Activated effector memory CD4-positive, alpha-beta T cell treated with Interleukin-2 at 50 U/mL for 16 hours (primary cell): ENCODE measurements at places on chromosomes 1 and 21.

DNA sequence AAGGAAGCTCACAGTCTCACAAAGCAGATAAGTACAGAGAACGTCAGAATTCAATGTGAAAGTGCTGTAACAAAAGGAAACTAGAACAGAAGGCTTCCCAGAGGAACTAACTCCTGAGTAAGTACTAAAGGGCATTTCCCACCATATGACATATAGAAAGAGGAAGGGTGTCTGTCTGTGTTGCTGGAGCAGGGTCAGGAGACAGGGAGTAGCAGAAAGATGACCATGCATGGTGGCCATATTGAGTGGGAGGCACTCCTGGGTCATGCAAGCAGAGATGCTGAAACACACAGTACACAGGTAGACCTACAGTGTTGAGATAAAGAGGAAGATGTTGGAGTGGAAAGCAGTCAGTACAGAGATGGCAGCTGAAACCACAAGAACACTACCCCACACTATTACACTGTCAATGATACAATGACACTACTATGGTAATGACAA, 47.3 kb downstream of the SLC25A24 start:
- no peak for DNase-seq

GRCh38 chr1:7250597-7251453, 465.6 kb downstream of the CAMTA1 start:
- DNase-seq = no peak

DNA sequence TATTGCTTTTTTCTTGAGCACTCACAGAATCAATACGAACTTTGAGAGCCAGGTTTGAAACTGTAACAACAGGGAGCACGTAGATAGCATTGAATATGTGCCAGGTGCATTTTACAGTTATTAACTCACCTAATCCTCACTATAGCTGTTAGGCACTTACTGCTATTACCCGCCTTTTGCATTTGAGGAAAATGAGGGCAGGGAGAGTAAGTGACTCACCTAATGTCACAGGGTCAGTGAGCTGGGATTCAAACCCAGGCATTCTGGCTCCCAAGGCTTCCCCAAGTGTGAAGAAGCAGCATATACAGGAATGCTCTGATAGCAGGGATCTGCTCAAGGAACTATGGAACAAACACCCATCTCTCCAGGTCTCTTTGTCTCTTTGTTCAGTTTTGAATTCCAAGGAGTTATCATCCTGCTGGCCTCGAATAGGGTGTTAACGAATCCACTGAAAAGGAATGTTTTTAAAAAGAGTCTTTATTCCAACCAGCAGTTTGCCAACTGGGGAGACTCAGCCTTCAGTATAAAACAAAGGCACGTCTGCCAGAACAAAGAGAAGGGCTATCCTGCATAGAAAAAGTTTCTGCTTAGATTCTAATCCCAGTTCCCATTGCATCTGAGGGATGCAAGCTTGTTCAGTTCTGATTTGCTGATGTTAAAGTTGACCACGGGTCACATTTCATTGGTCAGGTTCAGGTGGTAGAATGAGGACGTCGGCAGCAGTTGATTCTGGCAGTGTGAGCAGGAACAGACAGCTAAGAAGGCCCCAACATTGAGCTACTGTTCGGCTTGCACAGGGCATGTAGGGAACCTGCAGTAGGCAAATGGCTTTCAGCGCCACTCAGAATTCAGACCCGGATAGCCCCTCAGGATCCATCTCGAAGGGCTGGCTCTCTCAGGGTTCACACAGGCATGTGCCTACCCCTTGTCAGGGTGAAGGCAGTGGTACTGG, 22.1 kb downstream of the TRIM67 start:
- no peak for DNase-seq

DNA sequence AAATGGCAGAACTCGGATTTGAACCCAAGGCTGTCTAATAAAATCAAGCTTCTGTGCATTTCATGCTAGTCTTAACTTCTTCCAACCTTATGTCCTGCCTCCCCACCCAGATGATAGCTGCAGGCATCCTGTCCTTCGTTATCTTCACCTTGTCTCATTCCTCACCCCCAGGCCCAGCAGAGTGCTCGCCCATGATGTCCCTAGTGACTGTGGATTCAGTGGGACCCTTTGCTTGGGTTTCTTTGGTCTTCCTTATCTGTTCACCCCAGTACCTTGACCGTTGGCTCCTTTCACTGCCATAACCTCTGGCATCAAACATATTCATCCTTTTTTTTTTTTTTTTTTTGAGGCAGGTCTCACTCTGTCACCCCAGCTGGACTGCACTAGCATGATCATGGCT, 5.6 kb upstream of the BSDC1 start:
- DNase-seq = no peak

DNA sequence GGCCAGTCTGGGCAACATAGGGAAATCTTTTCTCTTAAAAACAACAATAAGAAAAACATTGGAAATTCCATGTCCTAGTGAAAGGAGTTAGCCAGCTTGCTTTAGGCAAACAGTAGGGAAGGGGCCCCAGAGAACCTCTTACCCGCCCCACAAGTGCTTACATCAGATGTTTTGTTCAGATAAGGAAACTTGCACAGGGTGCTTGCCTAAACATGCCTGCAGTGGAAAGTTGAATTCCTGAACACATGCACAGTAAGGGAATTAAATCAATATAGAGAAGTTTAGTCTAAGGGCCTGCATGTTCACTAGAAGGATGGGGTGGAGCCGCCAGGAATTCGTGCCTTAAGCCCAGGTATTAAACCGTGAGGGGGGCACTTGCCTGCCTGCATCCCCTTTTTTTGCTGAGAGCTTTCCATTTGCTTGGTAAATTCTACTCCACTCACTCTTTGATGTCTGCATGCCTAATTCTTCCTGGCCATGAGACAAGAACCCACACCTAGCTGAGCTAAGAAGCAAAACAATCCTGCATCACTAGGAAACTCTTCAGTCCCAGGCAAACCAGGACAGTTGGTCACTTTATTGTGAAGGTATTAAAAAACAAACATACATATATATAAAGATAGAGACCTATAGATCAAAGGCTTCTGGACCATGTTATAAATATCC, 499.0 kb downstream of the SIPA1L2 start:
- DNase-seq = no peak

DNA sequence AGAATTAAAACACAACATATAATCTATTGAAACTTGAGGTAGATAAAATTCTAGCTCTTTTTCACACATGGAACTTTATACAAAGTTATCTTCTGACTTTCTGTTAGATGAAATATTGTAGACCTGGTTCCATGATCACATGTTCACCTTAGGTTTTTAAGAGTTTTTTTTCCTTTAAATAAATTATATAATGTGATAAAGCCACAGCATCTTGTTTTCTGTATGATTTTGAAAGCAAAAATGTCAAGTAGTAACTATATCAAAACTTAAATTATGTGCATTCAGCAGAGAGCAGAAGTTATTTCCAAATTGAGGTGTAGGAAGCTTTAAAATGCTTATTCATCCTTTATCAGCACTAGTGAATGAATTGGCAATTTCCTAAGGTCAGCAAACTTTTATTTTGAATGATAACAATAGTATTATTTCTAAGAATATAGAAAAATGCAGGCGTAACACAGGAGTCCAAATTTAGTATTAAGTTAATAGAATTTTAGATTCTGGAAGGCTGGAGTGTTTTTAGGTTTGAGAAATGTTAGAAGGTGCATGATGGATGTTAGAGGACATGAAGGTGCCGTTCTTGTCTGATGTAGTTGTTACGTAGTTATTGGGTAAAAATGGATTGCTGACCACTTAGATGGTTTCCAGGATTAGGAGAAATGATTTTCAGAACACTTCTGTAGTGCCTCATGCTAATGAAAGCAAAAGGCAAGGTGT, 17.5 kb downstream of the BACH1 start:
- DNase-seq = no peak

GRCh38 chr1:164771619-164772361, 212.8 kb downstream of the PBX1 start:
- no peak for DNase-seq

DNA sequence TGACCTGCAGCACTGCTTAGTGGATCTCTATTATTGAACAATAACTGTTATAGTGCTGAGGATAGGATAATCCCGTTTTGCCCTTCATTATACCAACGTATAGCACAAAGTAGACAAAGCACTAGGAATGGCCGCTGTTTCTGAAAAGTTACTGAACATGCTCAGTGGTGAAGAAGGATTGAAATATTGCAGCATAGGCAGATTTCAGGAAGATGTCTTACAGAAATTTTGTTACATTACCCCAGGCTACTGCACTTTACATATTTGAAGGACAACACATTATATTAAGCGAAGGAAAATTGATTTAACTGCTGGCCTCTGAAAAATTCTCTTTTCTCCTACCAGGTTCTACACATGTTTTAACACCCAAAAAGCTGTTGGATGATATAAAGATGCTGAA, 48.5 kb downstream of the AKNAD1 start:
- no peak for DNase-seq
